ENCODE measurements at places on chromosomes 4 and X. TPM values are rescaled to one million over a fixed set of nuclear protein-coding genes. Genes with fewer than 3 reads are reported as not detected.

Gene CTAG1B
- total RNA-seq, result not detected

Gene TNMD
- not detected for total RNA-seq

Gene ASMT
- not detected for total RNA-seq

Gene GPC3
- 1.5 TPM for total RNA-seq

Gene LIMCH1
- 9.8 TPM for total RNA-seq

Gene GLRA3
- total RNA-seq, result not detected

Gene TEC
- total RNA-seq, result 0.35 TPM

Gene CXCL11
- total RNA-seq, result not detected

Gene LRAT
- total RNA-seq, result not detected

Gene PLXNB3
- 36.3 TPM for total RNA-seq

Gene UNC5C
- total RNA-seq, result 4.7 TPM

Gene FAT4
- total RNA-seq, result 17.7 TPM

Gene GIMD1
- not detected for total RNA-seq

Gene PABPC1L2B
- not detected for total RNA-seq

Gene GLRA2
- total RNA-seq, result not detected

Gene UGT2B11
- not detected for total RNA-seq

Gene USP17L12
- not detected for total RNA-seq

Gene BDH2
- total RNA-seq, result 27.5 TPM

Gene GPRIN3
- total RNA-seq, result 0.10 TPM

Gene SSX2B
- total RNA-seq, result not detected

Gene SCD5
- 22.6 TPM for total RNA-seq

Gene PNMA6F
- total RNA-seq, result not detected
